Astrocyte of the cerebellum (primary cell): ENCODE measurements at places on chromosomes 4 and X.

DNA sequence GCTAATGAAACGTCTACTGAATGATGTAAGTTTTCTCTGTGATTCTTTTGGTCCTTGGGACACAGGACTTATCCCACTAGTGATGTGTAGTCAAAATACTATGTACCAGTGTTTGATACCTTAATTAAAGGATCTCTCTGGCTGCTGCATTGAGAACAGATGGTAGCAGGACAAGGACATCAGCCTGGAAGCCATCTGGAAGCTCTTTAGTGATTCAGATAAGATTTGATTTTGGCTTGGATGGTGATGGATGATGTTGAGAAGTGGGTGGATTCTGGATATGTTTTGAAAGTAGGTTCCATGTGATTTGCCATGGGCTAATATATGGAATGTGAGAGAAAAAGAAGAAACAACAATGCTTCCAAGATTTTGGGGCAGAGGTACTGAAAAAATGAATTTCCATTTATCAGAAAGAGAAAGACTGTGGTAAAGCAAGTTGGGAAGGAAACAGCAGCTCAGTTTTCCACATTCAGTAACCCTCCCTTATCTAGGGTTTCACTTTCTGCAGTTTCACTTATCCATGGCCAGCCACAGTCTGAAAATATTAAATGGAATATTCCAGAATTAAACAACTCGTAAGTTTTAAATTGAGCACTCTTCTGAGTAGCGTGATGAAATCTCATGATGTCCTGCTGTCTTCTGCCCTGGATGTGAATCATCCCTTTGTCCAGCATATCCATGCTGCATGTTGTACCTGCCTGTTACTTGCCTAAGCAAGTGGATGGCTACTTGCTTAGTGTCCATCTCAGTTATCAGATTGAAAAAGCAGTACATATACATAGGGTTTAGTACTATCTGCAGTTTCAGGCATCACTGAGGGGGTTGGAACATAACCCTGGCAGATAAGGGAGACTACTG is 15.6 kb downstream of the CD38 start:
- no peak for DNase-seq

- no peak for DNase-seq
Measured at GRCh38 chr4:53189011-53189410, 176.8 kb downstream of the SCFD2 start.

- no peak for DNase-seq
Measured at GRCh38 chr4:106793933-106794332, 242.2 kb downstream of the DKK2 start.

DNA sequence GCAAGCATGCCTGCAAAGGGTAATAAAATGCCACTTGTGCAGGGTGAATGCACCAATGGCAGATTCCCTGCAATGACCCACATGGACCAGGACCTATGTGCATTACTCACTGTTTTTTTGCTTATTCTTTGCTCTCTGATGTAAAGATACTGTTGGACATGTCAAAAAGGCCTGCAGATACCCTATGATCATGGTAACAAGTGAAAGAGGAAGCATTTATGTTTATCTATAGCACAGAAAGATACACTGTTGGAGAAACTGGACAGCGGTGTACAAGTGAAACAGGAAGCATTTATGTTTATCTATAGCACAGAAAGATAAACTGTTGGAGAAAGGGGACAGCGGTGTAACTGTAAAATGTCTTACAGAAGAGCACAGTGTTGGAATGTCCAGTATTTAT is 127.5 kb downstream of the PAPSS1 start:
- DNase-seq, result no peak

- no peak for DNase-seq
Measured at GRCh38 chr4:101948951-101949350, 158.4 kb downstream of the BANK1 start.

GRCh38 chrX:150005027-150005426 is 66.7 kb upstream of the EOLA2 start:
- no peak for DNase-seq

DNA sequence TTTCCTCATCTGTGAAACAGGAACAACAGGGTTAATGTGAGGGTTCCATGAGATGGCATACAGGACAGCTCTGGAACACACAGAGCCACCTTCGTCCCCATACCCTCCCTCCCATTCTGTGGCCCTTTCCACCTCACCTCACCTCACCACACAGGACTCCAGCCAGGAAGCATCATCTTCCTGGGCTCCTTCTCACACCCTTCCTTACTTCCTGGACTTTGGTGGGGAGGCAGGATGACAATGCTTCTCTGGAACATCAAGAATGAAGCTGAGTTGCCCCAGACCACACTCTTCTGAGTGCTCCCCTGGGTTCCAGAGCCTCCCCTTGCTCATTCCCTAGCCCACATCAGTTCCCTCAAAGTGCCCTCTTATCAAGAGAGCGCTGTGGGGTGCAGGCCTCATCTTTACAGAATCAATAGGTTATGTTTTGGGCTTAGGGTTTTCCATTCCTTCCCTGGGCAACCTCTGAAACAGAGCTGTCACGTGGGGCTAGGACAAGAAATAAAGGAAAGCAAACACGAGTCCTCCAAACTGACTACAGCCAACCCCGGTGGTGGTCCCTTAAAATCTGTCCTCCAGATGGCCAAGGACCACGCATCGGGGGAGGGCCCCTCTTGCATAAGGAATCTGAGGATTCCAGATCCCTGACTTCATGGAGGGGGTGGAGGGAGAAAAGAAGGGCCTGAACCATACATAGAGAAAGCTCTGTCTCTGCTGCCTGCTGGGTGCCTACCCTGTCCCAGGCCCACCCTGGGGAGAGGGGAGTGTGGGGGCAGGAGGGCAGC is 74.4 kb upstream of the ATP6AP2 start:
- no peak for DNase-seq

GRCh38 chr4:130233377-130234047 is 1137.6 kb downstream of the C4orf33 start:
- no peak for DNase-seq

GRCh38 chr4:38292529-38292928 is 332.3 kb downstream of the PTTG2 start:
- no peak for DNase-seq

DNA sequence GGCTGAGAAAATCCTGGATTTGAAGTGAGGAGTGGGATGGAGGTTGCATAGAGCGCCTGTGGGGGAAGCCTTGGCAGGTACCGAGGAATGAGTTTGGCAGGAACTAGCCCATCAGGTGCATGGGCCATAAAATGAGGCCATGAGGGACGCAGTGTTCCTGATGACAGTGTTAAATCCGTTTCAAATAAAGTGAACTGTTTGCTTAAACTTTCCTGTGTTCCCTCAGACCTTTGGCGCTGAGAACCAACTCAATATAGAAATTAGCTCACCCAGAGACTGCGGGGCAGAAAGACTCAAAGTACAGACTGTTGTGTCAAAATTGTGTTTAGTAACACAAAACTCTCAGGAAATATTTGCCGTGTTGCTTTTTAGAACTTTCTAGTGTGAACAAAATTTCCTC is 250.0 kb upstream of the NR3C2 start:
- DNase-seq, result no peak

DNA sequence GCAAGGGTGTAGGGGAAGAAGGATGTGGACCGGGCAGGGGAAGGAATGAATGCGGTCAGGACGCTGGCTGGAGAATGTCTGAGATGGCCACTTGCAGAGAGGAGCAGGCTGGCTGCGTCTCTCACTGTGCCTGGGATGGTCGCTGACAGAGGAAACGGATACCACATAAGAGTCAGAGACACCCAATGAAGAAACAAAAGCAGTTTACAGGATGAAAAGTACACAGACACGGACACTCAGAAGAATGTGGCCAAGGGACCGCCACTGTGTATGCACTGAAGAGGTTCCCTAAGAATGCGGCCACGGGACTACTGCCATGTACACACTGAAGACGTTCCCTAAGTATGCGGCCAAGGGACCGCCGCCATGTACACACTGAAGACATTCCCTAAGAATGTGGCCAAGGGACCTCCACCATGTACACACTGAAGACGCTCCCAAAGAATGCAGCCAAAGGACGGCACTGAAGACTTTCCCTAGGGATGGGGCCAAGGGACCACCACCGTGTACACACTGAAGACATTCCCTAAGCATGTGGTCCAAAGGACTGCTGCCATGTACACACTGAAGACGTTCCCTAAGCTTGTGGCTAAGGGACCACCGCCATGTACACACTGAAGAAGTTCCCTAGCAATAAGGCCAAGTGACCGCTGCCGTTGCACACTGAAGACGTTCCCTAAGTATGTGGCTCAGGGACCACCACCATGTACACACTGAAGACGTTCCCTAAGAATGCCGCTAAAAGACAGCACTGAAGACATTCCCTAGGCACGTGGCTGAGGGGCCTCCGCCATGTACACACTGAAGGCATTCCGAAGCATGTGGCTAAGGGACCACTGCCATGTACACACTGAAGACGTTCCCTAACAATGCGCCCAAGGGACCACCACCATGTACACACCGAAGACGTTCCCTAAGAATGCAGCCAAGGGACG is 32.2 kb downstream of the DHRSX start:
- no peak for DNase-seq

- no peak for DNase-seq
Measured at GRCh38 chrX:14027036-14027435, 2.7 kb downstream of the GEMIN8 start.

DNA sequence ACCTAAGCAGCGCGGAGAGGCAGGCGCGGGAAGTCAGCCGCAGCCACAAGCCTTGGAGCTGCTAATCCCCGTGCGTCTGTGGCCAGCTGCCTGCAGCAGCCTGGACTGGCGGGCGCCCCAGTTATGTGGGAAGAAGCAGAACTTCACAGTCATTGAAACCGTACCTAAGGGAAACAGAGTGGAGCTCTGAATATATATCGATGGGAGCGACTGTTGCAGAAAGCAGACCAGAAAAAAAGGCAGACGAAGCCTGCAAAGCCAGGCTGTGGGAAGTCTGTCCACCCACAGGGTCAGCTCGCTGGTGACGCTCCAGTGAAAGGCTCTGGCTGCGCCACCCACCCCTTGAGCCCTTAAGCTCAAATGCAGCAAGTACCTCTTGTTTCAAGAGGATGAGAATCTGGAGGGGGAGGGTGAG is 24.7 kb downstream of the KCNE5 start:
- peak; percentile 20 for DNase-seq

DNA sequence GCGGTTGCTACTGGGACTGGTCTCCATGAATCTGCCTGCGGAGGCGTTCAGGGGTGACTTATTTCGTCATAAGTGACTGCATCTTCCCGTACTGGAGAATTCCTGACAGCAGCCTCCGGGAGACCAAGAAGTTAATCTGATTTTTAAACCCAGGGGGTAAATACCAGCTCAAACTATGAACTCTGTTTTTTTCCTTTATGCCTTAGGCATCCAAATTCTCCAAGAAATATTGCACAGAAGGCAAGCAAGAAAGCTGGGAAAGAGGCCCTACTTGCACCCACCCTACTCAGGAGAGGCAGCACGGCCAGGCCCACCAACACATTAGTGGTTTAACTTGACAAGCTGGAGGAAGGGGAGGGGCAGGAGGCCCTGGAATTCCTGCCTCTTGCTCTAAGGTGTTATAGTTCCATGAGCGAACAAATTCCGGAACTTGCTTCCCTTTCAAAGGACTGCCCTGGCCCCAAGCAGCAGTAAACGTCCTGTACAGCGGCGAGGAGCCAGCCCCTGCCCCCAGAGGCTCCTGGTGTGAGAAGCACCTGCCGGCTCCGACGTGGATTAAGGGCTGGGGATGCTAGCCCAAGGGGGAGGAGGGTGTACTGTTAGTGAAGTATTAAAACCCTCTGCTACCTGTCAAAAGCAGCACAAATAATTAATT is 177.2 kb downstream of the AFAP1 start:
- DNase-seq, result no peak

DNA sequence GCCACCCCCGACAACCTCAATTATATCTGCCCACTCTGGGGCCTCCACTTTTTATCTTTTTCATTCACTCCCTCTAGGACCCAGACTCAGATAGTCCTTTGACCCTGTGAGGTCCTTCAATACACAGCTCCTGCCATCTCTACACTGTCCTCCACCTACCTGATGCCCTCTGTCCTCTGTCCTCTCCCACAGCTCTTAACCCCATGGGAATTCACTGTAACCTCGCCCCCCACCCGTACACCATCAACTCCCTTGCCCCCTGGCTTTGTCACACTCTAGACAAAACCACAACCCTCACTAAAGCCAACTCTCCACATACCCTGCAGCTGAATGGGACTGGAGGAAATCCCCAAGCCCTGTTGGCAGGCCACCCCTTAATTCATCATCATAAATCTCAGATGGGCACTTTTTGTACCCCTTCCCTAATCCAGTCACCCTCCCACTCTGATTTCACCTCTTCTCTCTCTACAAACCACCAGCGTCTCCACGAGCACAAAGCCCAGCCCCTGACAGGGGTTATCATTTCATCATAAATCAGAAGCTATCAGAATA is 52.3 kb upstream of the ENPP6 start:
- no peak for DNase-seq

GRCh38 chr4:54098375-54098774 is 1.6 kb upstream of the GSX2 start:
- no peak for DNase-seq
